Pancreas (tissue), 10 donors: ENCODE measurements at places on chromosomes 1 and 21. TPM values are rescaled to one million over a fixed set of nuclear protein-coding genes. Genes with fewer than 3 reads are reported as not detected.

DNA sequence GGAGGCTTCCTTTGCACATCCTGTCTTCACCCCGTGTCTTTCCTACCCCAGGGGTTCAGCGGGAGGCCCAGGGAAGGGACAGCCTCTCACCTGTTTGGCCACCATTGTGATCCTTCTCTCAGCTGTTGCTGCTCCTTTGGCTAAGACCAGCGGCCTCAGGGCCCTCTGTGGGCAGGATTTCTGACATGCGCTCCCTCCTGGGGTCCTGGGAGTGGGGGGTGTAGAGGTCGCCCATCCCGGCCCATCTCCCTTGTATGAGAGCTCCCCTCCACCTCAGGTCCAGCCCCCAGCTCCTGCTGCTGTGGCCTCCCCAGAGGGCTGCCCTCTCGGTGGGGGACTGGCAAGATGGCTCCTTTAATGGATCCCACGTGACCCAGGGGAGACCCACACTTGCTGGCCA is 120.5 kb downstream of the PRDM2 start:
- no peak for DNase-seq

DNA sequence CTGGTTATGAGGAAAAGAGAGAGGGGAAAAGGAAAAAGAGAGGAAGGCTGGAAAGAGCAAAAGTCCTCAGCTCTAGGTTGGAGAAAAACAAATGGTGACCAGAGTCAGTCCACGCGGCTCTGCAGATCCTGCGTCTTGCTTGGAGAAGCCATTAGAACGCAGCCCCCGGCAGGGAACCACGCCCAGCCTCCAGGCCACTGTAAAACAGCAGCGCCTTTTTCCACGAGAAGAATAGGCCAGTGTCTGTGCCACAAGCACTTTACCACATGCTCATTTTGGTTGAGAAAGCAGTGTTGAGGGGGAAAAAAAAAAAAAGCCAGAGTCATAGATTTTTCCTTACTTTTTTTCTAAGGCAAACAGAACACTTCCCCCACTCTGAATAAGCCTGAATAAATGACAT is 846.9 kb upstream of the ADAMTS5 start:
- no peak for DNase-seq

- no peak for DNase-seq
Observed at GRCh38 chr1:89894210-89895201, 73.7 kb downstream of the LRRC8D start.

- DNase-seq, result no peak
Observed at GRCh38 chr1:169929210-169929526, 35.5 kb upstream of the SCYL3 start.

GRCh38 chr1:39722495-39722894 is 16.2 kb upstream of the PPIE start:
- no peak for DNase-seq

DNA sequence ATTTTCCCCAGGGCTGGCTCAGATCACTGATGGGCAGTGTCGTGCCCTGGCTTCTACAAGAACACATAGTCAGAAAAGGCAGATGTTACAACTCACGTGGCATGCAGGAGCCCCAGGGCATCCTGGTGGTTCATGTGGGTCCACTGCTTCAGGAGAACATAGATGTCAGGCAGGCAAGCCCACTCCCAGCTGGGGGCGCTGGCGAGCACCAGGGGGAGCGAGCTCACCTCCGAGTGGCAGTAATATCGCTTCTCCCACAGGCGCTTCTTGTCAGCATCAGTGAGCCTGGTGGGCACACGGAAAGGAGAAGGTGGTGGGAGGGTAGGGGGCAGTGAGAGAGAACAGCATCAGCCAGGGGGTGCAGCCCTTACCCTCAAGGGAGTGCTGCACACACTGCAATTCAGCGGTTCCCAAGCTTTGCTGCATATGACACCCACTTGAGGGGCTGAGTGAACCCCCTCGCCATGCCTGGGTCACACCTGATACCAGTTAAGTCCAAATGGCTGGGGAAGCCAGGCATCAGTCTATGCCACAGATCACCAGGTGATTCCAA is 34.3 kb upstream of the PPP1R15B start:
- DNase-seq, result no peak

Gene GUCA2A
- total RNA-seq, result 0.55 TPM

- DNase-seq, result peak; percentile 70
Observed at GRCh38 chr1:13828454-13829151, 128.6 kb downstream of the PRDM2 start.

DNA sequence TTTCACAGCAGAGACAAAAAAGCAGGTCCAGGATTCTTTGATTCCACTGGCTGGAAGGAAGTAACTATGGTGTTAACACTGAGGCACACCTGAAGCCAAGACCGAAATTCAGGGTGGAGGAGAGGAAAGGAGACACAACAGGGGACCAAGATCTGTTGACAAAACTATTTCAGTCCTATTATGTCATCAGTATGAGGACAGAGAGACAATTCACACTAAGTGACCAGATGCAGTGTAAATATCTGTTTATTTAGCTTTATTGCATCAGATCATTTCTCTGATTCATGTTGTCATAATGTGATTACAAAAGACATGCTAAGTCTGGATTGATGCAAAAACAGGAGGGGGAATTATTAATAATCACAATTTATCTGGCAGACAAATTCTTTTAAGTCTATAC is 118.8 kb downstream of the SIPA1L2 start:
- DNase-seq, result no peak

DNA sequence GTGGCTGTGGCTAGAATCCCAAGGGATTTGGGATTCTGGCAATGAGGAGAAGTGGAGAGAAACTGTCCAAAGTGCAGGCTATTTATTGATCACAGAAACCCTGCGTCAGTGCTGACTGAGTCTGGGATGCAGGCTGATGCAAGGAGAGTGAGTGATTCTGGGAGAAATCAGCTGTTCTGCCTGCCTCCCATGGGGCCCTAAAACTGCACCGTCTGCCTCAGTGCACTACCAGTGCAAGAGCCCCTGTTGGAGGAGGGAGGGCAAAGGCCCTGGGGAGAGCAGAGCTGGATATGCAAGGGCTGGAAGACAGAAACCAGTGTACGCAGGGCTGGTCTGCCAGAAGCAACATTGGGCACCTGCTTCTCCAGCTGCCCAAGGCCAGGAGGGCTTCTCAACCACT is 42.6 kb downstream of the C1orf198 start:
- no peak for DNase-seq

GRCh38 chr1:221149555-221150075 is 270.4 kb downstream of the HLX start:
- no peak for DNase-seq

DNA sequence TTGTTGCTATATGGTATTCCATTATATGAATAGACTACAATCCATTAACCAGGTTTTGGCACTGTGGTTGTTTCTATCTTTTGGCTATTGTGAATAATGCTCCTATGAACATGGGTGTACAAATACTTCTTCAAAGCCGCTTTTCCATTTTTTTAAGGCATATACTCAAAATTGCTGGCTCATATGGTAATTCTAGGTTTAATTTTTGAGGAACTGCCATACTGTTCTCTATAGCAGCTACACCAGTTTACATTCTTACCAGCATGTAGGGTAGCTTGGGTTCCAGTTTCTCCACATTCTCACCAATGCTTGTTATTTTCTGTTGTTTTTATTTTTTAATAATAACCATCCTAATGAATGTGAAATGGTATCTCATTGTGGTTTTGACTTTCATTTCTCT is 19.9 kb upstream of the AGO1 start:
- no peak for DNase-seq

Gene FCRL1
- not detected for total RNA-seq

DNA sequence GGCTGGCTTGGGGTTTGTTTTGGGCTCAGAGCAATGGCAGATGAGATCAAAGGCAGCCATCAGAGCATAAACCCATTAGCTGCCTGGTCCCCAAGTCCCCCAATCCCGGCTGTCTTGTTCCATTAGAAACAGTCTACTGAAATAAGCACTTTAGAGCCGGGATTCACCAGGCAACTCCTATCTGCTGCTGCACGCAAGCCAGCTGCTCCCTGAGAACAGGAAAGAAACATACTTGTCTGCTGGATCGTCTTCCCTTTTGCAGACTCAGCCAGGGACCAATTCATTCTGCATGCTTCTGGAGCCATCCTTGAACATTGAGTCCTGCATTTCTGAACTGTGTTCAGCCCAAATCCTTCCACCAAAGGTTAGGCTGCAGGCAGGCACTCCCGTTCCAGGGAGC is 21.8 kb downstream of the RXRG start:
- DNase-seq, result no peak

DNA sequence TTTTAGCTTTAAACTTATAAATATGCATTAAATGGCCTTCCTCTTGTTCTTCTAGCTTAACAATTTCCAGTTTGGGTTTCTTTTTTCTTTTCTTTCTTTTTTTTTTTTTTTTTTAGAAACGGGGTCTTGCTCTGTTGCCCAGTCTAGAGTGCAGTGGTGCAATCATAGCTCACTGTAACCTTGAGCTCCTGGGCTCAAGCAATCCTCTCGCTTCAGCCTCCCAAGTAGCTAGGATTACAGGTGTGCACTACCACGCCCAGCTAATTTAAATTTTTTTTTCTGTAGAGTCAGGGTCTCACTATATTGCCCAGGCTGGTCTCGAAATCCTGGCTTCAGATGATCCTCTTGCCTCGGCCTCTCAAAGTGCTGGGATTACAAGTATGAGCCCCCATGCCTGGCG is 37.9 kb upstream of the RUNX3 start:
- DNase-seq, result no peak

Gene ARHGAP29
- 9.6 TPM for total RNA-seq

Gene SPATA45
- not detected for total RNA-seq

Gene WNT2B
- total RNA-seq, result 2.0 TPM

GRCh38 chr1:171550050-171550449 is 64.7 kb downstream of the PRRC2C start:
- DNase-seq, result no peak

- DNase-seq, result no peak
Observed at GRCh38 chr1:119326251-119326650, 42.3 kb upstream of the HAO2 start.

GRCh38 chr1:119492763-119493162 is 14.2 kb upstream of the HSD3B1 start:
- no peak for DNase-seq

GRCh38 chr1:165683848-165684485 is 14.4 kb downstream of the ALDH9A1 start:
- DNase-seq, result no peak

GRCh38 chr1:39384305-39384704 is 107.1 kb upstream of the BMP8A start:
- no peak for DNase-seq

DNA sequence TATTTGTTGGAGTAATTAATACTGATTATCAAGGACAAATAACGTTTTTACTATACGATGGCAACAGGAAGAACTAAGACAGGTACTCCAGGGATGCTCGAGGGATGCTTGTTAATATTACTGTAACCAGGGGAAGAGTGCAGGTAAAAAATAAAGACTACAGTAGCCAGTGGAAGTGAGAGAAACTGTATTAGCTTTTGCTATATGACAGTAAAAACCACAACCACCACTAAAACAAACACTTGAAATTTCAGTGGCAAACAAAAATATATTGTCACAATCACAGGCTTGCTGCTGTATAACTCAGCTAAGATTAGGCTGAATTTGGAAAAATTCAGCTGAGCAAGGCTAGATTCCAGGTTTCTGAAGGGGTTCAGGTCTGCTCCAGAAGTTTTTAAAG is 812.6 kb upstream of the ADGRL4 start:
- DNase-seq, result no peak

DNA sequence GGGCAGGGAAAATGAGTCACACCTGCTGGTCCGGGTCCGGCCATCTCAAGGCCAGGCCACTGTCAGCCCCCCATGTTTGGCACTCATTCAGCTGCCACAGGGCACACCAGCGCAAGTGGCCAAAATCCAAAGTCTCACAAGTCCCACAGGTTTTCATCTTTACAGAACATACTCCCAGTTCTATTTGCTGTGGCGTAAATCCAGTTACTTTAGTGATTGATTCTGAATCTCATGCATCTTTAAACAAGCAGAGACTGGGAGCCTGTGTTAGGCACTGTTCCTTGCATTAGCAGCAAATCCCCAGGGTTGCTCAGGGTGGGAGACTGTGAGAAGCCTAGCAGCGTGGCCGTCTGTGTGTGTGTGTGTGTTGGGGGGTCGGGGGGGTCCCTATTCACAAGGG is 1.1 kb upstream of the SLC2A5 start:
- DNase-seq, result no peak

DNA sequence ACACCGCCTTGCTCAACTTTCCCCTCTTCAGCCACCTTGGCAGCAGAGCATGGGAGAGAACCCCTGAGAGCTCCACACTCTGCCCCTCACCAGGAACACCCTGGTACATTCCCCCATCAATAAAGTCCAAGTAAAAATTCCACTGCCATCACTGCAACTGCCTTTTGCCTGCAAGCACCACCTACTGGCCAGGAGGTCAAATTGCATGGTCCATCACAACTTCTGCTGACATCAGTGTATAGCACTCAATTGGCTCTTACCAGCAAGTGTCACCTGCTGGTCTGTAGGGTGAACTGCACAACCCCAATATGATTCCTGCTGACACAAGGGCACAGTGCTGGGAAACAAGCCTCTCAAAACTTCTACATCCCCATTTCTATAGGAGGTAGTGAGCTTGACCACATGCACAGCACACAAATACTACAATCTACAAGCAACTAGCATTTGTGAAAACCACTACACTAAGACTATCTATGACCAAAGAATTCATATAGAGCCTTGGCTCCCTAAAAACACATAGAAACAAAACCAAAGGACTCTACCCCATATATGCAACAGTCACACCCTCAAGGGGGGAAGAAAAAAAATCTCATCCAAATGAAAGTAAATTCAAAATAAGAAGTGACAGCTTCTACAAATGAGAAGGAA is 69.2 kb downstream of the FASLG start:
- DNase-seq, result no peak

GRCh38 chr1:15636436-15636835 is 19.2 kb downstream of the DDI2 start:
- no peak for DNase-seq

- DNase-seq, result no peak
Observed at GRCh38 chr1:151435174-151435573, 24.1 kb downstream of the POGZ start.

GRCh38 chr21:41977034-41977950 is 23.5 kb upstream of the C2CD2 start:
- DNase-seq, result no peak

Gene C1QB
- 5.9 TPM for total RNA-seq

Gene ATG4C
- 4.8 TPM for total RNA-seq
